Erythroblast (primary cell): ENCODE measurements at places on chromosomes 7 and 10.

DNA sequence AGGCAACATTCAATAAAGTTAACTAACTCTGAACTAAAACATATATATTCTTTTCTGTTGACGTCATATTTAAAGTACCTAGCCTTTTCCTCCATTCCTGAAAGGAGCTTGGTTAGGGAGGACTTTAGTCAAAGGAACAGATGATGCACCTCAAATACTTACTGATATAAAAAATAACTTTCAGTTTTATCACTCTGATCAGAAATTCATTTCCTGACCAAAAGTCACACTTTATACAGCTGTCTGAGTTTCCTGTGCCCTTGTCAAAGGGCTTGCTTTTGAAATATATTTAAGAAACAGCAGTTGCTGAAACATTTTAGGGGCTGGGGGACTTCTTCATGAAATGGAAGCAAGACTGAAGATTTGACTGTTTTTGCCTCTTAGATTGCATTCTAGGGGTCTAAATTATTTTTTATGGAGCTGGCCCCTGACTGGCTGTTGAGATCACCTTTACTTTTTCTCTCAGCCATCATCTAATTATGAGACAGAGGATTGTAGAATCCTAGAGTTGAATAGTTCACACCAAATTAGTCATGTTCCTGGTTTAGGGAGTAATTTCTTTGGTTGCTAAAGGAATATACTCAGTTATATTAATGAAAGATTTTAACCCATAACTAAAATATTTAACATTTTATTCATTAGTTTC lies 46.6 kb downstream of the GLCCI1 start:
- no peak for DNase-seq

DNA sequence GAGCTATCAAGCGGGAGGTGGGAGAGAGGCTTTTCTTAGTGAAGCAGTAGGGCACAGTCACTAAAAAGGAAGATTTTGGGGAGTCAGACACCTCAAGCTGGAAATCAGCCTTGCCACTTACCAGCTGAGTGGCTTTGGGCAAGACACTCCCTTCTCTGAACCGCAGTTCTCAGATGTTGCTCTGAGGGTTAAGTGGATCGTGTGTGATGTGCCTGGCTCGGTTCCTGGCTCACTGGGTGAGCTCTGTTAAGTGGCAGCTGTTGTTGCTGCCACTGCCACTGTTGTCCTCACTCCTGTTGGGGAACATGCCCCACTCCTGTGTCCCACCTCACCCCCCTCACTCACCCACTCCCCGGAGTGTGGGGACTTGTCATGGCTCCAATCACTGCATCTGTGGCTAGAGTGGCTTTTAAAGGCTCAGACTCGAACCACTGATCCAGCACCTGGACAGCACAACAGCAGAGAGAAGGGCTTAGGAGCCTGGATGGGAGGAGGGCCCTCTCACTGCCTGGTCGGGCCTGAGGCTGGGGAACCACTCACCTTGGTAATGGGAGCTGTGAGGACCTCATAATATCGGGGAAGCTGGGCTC lies 20.0 kb downstream of the PYROXD2 start:
- no peak for DNase-seq

DNA sequence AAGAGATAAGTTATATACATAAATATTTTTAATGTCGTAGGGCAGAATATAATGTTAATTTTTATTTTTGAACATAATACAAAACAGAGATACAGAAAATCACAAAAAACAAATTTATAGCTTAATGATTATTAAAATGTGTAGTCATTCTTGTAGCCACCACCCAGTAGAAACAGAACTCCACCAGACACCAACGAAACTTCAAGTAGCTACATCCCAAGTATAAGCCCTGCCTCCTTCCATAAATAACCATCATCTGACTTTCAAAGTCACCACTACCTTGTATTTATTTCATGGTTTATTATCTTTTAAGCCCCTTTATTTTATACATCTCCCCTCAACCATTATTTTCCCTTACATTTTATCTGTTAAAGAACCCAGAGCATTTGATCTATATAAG lies 111.9 kb upstream of the ZWINT start:
- DNase-seq: no peak

GRCh38 chr7:46153583-46153950 lies 232.5 kb upstream of the IGFBP3 start:
- DNase-seq: no peak

DNA sequence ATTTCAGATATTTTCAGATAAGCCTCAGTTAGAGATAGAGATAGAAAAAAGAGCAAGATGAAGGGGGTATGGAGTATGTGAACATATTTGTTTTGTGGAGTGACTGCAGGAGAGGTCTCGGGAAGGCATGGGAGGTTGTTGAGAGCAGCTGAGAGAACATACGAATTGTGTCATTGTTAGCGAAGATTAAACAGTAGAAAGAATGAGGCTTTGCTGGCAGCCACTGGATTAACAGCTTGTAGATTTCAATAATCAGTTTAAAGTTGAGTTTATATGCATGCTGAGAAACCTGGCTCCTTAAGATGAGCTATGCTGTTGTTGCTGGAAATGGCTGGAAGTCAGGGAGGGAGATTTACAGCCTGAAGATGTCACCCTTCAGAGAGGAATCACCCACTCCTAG lies 100.9 kb upstream of the SORCS3 start:
- no peak for DNase-seq

- DNase-seq: no peak
These were observed 34.7 kb downstream of the IMMP2L start for GRCh38 chr7:111527545-111527944.

DNA sequence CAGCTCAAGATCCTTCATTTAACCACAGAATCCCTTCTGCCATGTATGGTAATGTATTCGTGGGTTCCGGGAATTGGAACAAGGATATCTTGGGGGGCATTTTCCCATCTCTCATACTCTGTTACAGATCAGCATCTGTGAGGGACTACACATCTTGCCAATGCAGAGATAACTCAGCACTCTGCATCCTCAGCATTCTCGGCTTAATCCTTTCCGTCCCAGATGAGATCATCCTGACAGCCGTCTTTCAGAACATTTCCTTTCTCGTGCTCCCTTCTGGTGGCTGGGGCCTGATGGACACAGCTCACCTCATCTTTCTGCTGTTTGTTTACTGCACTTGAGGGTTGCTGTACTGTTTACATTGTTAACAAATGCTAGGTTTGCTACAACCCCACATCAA lies 25.3 kb downstream of the FKBP6 start:
- no peak for DNase-seq

DNA sequence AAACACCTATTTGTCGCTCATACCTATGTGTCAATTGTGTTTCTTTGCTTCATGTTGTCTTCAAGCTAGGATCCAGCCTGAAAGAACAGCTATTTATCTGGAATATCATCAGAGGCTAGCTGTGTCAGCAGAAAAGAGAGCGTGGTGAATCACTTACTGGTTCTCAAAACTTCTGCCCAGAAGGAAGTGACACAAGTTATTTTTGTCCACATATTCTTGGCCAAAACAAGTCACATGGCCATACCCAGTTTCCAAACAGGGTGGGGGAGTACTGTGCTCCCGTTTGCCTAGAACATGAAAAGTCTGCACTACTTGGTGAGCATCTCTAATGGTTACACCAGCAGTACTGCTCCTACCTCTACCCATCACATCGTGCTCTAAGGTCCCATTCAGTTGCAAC lies 160.9 kb upstream of the CSTF2T start:
- no peak for DNase-seq
